T-helper 2 cell (primary cell): ENCODE measurements at places on chromosomes 5 and 9.

GRCh38 chr9:134065612-134066419 is 2.0 kb downstream of the BRD3 start:
- peak; percentile 37 for DNase-seq

GRCh38 chr9:82934949-82935348 is 128.0 kb downstream of the RASEF start:
- no peak for DNase-seq

- no peak for DNase-seq
Observed at GRCh38 chr5:36177715-36178523, 26.0 kb downstream of the SKP2 start.

- DNase-seq, result no peak
Observed at GRCh38 chr9:5509573-5509972, 758 bp upstream of the PDCD1LG2 start.
